Suprapubic skin (tissue), 4 donors: ENCODE measurements at places on chromosomes 1 and 21. TPM values are rescaled to one million over a fixed set of nuclear protein-coding genes. Genes with fewer than 3 reads are reported as not detected.

The TNFSF18 gene
- total RNA-seq, result 0.23 TPM

- no peak for DNase-seq
Observed at GRCh38 chr1:176391621-176392020, 71.4 kb upstream of the PAPPA2 start.

GRCh38 chr1:61992257-61992656 is 202.4 kb upstream of the L1TD1 start:
- no peak for DNase-seq

DNA sequence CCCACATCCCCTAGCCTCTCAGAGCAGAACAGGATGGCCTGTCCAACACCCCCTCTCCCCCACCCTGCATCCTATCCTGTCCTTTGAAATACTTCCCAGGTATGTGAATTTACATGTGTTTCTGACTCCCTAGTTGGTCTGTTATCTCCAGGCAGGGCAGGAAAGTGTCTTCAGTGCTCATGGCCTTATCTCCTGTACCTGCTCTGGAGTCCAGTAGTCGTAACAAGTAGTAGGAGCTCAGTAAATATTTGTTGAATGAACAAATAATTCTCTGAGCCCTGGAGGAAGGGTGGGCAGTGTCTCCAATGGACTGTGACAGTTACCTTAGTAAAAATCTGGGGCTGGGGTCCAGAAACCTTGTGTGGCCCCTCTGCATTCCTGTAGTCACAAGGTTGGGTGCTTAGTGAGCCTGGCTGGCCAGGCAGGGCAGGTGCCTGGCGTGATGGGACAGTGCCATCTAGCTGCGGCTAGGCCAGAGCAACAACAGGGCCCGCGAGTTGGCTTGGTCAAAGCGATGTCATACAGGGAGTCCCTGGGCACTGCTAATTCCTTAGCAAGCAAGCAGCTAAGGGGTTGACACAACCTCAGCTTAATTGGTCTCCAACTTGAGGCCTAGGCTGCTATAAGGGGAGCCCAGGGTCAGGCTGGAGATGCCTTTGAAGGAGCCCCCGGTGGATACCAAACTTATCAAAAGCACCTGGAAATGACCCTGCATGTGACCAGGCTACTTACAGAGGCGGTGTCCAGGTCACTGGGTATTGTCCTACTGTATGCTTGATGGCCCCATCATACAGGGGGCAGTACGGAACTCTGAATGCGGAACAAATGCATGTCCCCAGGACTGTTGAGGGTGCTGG is 89.0 kb upstream of the PPM1J start:
- DNase-seq, result no peak

GRCh38 chr1:25022361-25023189 is 92.5 kb upstream of the RUNX3 start:
- DNase-seq, result no peak

GRCh38 chr1:202107801-202108731 is 14.7 kb upstream of the GPR37L1 start:
- DNase-seq, result no peak
